Fibroblast of villous mesenchyme (primary cell): ENCODE measurements at places on chromosomes 2 and 18.
A peak's percentile ranks its signal among the peaks of the same experiment; 100 is the strongest.

DNA sequence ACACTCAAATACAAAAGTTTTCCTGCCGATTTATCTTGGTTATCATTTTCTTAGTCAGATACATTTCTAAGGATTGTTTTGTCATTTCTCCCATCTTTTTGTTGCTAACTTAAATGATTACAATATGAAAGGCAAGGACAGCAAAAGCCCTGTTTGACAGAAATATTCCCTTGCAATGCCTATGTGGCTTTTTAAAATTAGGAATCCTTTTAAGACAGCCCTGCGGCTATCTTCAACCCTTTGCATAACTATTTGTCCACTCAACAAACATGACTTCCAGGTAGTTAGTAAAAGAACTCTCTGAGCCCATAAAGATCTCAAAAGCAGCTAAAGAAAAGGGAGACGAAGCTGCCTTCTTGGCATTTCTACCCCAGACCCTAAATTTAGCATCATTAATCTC lies 179.7 kb upstream of the CDH20 start:
- DNase-seq, result no peak

DNA sequence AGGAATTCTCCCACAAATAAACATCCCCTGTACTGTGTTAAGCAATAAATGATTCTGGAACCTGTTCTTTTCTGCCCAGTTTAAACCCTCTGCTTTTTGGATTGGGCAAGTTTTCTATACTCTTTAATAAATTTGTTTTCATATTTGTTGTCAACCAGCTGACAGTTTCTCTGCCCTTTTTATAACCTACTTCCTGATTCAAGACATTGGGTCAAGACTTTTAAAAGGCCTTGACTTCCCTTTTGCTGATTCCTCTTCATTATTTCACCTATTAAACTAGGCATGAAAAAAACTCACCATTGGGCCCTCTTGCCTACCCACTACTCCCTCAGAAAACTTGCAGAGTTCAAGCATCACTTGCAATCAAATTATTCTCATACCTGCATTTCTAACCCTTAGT lies 459.5 kb downstream of the ARHGAP15 start:
- DNase-seq, result no peak

- no peak for DNase-seq
These were observed 288.1 kb upstream of the CELF4 start for GRCh38 chr18:37853706-37854105.

GRCh38 chr2:217091531-217091930 lies 231.7 kb upstream of the TNP1 start:
- no peak for DNase-seq

DNA sequence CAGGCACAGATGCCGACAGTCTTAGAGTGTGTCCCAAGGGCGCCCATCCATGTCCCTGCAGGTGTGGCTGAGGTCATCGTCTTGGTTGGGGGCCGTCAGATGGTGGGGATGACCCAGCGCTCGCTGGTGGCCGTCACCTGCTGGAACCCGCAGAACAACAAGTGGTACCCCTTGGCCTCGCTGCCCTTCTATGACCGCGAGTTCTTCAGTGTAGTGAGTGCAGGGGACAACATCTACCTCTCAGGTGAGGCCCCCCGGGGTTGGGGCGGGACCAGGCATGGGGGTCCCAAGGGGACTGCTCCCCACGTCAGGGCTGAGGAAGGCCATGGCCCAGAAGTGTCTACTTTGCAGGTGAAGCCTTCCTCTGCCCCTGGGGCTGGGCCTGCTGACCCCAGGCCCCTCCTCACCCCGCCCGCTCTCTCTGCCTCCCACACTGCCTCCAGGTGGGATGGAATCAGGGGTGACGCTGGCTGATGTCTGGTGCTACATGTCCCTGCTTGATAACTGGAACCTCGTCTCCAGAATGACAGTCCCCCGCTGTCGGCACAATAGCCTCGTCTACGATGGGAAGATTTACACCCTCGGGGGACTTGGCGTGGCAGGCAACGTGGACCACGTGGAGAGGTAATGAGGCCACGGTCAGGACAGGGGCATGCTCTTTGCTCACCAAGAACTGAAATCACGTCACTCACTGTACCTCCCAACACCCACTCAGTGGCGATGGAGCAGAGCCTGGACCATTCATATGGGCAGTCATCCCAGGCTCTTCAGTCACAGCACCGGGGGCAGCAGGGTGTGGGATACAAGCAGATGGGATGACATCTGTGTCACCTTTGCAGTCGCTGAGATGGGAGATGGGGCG lies 230.8 kb downstream of the ATAD2B start:
- no peak for DNase-seq

- no peak for DNase-seq
These were observed 90.7 kb upstream of the TFPI start for GRCh38 chr2:187644981-187645380.

- DNase-seq, result no peak
These were observed 40.9 kb upstream of the MBP start for GRCh38 chr18:77173275-77174030.

GRCh38 chr2:120897399-120897798 lies 161.7 kb downstream of the GLI2 start:
- DNase-seq, result no peak

DNA sequence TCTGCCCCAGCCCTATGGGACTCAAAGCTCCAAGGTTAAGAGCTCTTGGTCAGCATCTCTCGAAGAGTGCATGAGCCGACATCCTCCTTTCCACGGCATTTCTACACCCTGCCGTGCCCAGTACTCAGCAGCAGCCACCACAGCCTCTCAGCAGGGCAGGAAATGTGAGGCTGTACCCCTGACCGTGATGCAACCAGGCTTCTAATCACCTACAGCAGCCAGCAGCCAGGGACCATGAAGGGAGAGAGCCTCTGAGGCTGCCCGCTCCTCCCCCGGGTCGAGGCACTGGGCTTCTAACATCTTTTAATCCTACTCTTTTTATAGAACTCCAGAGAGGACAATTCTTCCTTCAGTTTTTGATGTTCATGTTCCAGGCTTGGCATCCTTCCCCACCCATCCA lies 6.5 kb downstream of the CYS1 start:
- no peak for DNase-seq

DNA sequence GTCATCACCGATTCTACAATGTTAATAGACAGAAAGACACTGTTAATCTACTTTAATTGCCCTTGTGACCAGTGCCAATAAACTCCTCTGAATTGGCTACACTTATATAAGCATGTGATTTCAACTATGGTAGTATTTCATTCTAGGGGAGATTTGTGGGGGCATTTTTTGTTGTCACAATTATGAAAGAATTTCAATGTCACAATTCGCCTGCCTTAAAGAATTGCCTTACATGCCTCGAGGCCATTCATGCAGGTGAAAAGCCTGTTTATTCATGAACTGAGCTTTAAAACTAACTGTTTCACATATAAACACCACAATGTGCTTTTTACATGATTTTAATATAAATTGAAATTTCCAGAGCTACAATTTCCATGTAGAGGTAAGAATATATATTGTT lies 162.8 kb downstream of the GCA start:
- DNase-seq, result no peak

- no peak for DNase-seq
These were observed 1061.6 kb upstream of the FAM98A start for GRCh38 chr2:34660741-34661140.

GRCh38 chr2:171319164-171319810 lies 114.5 kb downstream of the METTL8 start:
- peak; percentile 30 for DNase-seq

DNA sequence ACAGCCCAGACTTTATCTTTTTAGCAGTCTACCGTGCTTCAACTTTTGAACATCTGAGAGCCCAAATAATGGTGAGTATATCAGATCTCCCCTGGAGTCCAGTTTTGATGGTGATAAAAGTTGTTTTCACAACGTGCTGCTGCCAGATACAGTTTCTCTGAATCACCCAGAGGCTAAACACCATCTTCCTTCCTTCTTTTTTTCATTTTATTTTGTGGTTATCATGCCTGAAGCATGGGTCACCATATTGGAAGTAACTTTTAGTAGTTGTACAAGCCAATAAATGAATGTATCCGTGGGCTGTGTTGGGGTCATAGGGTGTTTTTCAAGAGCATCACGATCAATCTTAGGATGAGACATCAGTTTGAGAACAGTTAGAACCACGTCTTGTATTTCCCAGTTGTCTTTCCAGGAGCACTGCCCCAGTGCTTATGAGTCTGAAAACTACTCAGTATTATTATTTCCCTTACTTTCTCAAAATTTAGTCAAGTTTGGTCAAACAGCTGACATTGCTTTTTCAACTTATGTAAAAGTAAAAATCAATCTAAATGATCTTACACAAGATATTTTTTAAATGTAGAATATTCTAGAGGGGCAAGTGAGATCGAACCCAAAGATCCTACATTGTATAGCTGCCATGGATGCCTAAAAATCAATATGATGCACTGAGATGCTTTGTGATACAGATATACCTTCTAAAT lies 311.4 kb downstream of the CTNNA2 start:
- no peak for DNase-seq

GRCh38 chr2:10057231-10058107 lies 14.1 kb downstream of the KLF11 start:
- peak; percentile 88 for DNase-seq

DNA sequence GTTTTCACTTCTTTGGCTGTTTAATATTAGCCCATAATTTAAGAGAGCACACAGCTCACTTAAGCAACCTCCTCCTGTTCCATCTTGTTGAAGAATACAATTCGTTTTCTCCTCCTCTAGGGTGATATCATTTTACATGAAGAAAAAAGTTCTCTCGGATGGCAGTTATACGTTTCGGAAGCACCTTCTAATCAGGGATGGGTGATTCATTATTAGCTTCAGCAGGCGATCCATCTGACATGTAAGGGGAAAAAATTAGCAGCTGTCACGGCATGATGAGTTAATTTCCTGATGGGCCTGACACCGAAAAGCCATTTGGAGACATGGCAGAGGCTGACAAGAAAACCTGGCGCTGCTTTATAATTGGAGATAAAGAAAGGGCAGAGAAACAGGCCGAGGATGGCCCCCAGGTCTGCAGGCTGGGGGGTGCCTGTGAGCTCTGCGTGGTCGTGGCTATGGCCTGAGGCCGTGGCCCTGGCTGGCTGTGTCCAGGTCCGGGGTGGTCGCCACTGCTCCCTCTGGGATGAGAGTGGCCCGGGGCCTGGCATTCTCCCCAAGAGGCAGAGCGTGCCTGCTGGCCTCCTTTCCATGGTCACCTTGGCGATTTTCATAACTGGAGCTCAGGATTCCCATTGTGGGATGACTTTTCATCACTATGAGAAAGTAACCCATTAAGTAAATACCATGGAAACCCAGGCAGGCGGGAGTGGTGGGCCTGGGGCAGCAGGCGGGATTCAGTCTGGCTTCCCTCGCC lies 140.1 kb downstream of the PTGR3 start:
- DNase-seq, result no peak

GRCh38 chr2:53770264-53770663 lies 2.7 kb downstream of the CHAC2 start:
- no peak for DNase-seq

DNA sequence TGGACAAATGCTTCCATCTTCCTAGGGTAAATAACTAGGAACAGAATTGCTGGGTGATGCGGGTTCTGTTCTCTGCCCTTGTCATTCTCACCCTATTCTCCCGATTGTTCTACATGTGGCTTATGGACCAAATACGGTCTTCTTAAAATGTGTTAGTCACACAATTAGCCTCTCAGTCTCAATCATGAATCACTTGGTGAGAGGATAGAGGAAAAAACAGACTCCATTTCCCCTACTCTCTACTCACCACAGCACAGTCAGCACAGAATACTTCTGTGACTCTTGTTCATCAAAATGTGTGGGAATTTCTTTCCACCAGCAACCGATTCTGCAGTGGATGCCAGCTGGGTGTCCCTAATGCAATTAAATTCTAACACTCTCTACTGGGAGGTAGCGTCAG lies 125.2 kb downstream of the SH3BP4 start:
- no peak for DNase-seq

DNA sequence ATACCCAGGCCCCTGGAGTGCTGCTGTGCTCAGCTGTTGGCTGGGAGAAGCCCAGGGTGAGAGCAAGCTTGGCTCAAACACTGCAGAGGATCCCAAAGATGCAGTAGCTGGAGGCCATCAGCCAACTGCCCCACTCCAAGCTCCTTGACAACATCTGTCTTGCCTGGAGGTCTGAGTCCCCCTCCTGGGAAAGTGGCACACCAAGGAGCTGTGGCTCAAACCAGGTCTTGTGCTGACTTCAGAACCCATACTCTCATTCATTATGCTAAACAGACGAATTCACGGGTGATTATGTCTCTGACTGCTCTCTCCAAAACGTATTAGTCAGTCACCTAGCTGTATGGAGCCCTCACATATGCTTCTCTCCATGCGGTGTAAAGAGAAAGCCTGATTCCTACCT lies 206.1 kb downstream of the TTC32 start:
- no peak for DNase-seq

- DNase-seq, result peak; percentile 54
These were observed 915 bp downstream of the CUL3 start for GRCh38 chr2:224584111-224584784.

GRCh38 chr2:219362524-219363164 lies 25.1 kb downstream of the DNPEP start:
- peak; percentile 85 for DNase-seq

GRCh38 chr2:73593680-73594079 lies 48.5 kb downstream of the NAT8 start:
- DNase-seq, result no peak

GRCh38 chr2:71417300-71418202 lies 35.8 kb upstream of the DYSF start:
- no peak for DNase-seq

GRCh38 chr2:125746321-125747164 lies 909.4 kb upstream of the GYPC start:
- DNase-seq, result no peak

GRCh38 chr2:242064364-242065250 lies 195.1 kb downstream of the RTP5 start:
- no peak for DNase-seq

- DNase-seq, result no peak
These were observed 28.4 kb downstream of the AAK1 start for GRCh38 chr2:69615078-69615625.

- no peak for DNase-seq
These were observed 193.9 kb downstream of the ZRANB3 start for GRCh38 chr2:135337071-135337470.

DNA sequence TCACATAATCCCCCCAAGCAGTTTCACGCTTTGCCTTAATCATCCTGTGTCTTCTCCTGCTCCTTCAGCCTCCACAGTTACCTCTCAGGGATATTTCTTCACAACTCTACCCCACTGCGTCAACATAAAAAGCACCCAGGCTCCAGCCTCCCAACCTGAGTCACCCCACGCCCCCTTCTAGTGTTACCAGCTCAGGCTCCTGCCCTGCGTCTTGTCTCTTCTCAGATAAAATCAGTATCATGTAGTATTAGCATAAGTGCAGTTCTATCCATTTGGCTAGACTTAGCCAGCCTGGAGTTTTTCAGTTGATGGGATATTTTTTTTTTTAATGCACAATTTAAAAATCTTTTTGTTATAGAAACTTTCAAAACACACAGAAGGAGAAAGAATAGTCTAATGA lies 9.6 kb upstream of the PELI1 start:
- DNase-seq, result no peak

- DNase-seq, result no peak
These were observed 95.3 kb upstream of the FAM136A start for GRCh38 chr2:70397186-70397585.

GRCh38 chr18:39453356-39453755 lies 1887.8 kb upstream of the CELF4 start:
- DNase-seq, result no peak
